ENCODE measurements at places on chromosomes 16 and 17. TPM values are rescaled to one million over a fixed set of nuclear protein-coding genes. Genes with fewer than 3 reads are reported as not detected.

The MPP3 gene
- 15.6 TPM for total RNA-seq

The SPPL2C gene
- total RNA-seq: not detected

The ABCC12 gene
- total RNA-seq: not detected

The GDPD3 gene
- total RNA-seq: 3.2 TPM

The KRT33A gene
- total RNA-seq: not detected

The CSH1 gene
- not detected for total RNA-seq

The KRTAP4-6 gene
- total RNA-seq: not detected

The MARVELD3 gene
- total RNA-seq: 2.1 TPM

The HASPIN gene
- 2.2 TPM for total RNA-seq

The PARD6A gene
- total RNA-seq: 2.5 TPM

The TLCD3A gene
- total RNA-seq: 26.8 TPM

The PRSS27 gene
- 2.8 TPM for total RNA-seq

The TRIM25 gene
- 19.6 TPM for total RNA-seq

The PRSS8 gene
- total RNA-seq: not detected
